Cardiac ventricle fibroblast (primary cell): ENCODE measurements at places on chromosomes 7 and 10. TPM values are rescaled to one million over a fixed set of nuclear protein-coding genes. Genes with fewer than 3 reads are reported as not detected.

SPDYE9 gene
- total RNA-seq: not detected in 2 replicates

ANKRD30A gene
- not detected in 2 replicates for total RNA-seq

VGF gene
- total RNA-seq: not detected in 2 replicates

PON1 gene
- total RNA-seq: not detected in 2 replicates

CALHM3 gene
- not detected in 2 replicates for total RNA-seq

GPR15LG gene
- total RNA-seq: not detected in 2 replicates

TRIM50 gene
- not detected in 2 replicates for total RNA-seq

ATOH7 gene
- total RNA-seq: not detected in 2 replicates

OGA gene
- total RNA-seq: 44.5 and 50.9 TPM in 2 replicates
